ENCODE measurements at places on chromosomes 13 and 19.

- DNase-seq: no peak
These were observed 165.0 kb downstream of the LACC1 start for GRCh38 chr13:44044547-44045179.

GRCh38 chr13:85255978-85256377, 543.2 kb downstream of the SLITRK6 start:
- peak; percentile 64 for DNase-seq

DNA sequence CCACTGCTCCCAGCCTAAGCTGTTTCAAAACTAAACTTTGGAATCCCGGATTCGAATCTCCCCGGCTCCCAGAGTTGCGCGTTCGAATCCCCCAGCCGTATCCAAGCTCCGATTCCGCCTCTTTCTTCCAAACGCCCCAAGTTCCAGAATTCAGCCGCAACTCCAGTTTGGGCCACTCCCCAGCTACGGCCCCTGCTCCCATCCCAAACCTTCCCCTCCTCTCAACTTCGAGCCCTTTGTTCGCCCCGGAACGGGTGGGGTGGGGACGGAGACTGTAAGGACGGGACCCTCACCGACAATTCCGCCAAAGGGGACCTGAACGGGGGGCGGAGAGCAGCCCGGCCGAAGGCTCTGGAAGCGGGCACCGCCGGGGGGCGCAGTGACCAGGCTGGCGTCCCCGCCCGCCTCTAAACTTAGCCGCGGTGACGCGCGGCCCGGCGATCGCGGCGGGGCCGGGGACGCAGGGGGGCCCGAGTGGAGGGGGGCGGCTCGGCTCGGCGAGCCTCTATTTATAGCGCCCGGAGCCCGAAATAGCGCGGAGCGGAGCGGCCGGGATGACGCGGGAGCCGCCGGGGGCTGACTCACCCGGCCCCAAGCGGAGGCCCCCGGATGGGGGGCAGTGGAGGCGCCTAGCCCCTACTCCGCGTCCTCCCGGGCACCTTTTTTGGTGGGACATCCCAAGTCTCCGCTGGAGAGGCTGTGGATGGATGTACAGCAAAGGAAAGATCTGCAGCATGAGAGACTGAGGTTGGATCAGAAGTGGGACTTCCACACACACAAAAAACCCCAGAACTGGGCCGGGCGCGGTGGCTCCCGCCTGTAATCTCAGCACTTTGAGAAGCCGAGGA, 4.9 kb upstream of the ERCC1 start:
- no peak for DNase-seq

DNA sequence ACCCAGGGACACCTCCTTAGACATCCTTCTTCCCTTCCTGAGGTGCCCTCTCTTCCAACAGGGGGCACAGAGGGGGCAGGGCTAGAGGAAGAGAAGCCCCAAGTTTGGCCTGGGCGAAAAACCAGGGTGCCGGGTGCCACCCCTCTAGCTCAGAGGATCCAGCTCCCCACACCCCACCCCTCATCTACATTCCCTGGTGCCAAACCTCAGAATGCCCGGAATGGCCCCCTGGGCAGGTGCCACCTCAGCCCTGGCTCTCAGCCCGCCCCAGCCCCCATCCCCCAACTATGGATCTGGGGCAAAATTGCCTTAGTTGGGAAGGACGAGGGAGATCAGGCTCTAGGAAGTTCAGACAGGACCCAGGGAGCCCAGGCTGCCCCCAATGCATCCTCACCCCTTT, 2.0 kb downstream of the CNN1 start:
- DNase-seq: no peak

GRCh38 chr19:40611900-40612698, 10.9 kb downstream of the LTBP4 start:
- no peak for DNase-seq

DNA sequence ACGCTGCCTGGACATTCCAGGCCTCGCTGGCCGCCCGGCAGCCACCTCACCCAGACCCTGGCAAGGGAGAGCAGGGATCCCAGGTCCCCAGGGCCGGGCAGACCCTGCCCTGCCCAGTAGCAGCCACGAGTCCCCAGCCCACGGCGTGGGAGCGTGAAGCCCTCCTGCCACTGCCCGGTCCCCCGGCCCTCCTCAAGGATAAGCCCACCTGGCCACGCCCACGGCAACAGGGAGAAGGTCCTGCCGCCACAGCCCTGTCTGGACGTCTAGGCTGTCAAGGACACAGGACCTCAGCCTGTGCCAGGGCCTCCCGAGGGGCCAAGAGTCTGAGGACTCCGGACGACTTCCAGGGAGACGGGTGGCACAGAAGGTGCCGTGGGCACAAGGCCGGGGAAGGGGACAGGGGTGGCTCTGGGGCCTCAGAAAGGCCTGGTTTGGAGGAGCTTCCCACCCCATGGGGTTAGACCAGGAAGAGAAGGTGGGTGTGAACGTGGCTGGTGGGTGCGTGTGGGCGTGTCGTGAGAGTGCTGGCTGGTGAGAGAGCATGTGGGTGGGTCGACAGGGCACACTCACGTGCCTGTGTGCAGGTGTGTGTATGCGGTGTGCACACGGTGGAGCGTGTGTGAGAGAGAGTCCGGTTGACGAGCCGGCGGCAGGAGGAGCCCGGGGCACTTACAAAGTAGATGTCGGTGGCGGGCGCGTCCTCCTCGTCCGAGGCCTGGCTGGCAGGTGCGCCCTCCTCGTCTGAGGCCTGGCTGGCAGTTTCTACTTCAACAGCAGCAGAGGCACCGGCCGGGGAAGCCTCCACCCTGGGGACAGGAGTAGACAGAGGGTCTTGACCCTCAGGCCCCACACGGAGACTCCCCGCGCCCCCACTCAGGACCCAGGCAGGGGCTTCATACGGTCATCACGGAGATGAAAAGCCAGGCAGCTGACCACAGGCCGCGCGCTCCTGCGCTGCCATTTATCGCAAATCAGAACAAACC, 11.9 kb upstream of the CACTIN start:
- DNase-seq: no peak

GRCh38 chr13:91017669-91018053, 329.8 kb upstream of the MIR17HG start:
- DNase-seq: no peak

- no peak for DNase-seq
These were observed 46.5 kb downstream of the LYL1 start for GRCh38 chr19:13056052-13056660.

DNA sequence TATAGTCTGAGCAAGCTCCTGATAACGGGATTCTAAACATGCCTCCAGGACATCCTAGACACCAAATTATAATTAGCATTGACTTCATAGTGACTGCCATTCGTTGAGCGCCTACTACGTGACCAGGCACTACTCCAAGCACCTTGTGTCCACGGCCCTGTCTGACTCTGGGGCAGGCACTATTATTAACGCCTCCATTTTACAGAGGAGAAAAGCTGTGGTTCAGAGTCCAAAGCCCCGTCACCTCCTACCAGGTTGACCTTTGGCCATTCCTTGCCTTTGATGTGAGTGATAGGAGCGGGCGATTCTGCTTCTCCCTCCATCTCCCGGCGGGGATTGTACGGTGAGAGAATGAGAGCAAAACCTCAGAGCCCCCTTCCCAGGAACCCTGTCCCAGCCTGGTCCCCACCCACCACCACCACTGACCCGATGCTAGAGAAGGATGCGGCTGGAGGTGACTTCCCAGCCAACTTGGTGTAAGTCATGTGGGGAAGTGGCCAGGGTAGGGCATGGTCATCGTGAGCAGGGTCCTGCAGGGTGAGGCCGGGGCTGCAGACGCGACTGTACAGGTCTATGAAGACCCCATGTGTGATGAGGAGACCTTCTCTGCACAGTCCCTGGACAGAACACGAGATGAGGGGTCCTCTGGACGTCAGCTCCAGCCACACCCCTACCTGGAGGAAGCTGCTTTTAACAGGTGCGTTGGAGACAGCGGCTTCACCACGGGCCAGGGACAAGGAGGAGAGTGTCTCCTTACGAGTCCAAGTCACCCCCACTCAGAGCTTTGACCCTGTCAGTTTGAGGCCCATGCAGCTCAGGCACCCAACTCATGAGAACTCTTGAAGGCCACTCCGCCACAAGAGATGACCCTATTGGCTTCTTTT, at the start of gene IGSF23:
Gene IGSF23 (plus strand): TSS at position 269 of the 884 bp plus-strand sequence. CDS start 83 bp downstream, at position 352.
- DNase-seq: no peak

- DNase-seq: no peak
These were observed 3.7 kb upstream of the GP6 start for GRCh38 chr19:55041627-55042343.

GRCh38 chr13:48161530-48162179, 66.8 kb upstream of the MED4 start:
- no peak for DNase-seq

GRCh38 chr19:2476451-2477140, 669 bp downstream of the GADD45B start:
- no peak for DNase-seq

DNA sequence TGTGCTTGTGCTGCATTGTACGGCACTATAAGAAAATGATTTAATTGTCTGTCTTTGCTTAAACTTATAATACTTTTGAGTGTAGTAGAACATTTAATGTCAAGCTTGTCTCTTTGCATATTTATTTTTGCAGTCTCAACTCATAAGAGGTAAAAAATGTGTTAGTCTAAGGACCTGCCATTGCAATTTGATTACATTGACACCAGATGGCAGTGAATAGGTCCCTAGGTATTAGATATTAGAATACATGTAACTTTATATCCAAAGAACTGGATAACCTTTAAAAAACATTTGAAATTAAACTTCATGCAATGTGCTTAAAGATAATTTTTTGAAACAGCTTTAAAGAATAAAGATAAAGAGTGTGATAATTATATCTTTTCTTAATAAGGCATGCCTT, 1421.3 kb downstream of the OLFM4 start:
- DNase-seq: no peak

- no peak for DNase-seq
These were observed 3.5 kb downstream of the POLR2E start for GRCh38 chr19:1091544-1092175.

GRCh38 chr13:110254751-110255553, 52.0 kb downstream of the COL4A1 start:
- DNase-seq: no peak

GRCh38 chr19:23769691-23770468, 11.2 kb upstream of the ZNF681 start:
- DNase-seq: no peak

DNA sequence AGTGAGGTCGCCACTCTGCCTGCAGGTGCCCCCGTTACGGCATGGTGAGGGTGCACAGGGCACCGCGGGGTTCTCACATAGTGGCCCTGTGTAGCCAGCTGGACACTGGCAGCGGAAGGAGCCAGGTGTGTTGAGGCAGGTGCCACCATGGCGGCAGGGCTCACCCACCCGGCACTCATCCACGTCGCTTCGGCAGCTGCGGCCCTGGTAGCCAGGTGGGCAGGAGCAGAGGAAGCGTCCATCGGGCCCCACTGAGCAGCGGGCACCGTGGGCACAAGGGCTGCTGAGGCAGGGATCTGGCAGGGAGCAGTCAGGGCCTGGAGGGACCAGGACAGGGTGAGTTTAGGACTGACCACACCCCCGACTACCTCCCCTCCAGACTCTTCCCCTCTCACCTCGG, 8.8 kb downstream of the NOTCH3 start:
- no peak for DNase-seq

DNA sequence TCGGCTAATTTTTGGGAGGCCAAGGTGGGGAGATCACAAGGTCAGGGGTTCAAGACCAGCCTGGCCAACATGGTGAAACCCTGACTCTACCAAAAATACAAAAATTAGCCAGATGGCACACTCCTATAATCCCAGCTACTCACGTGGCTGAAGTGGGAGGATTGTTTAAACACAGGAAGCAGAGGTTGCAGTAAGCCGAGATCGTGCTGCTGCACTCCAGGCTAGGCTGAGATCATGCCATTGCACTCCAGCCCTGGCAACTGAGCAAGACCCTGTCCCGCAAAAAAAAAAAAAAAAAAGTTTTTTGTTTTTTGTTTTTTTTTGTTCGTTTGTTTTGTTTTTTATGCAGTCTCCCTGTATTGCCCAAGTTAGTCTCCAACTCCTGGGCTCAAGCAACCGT, 21.2 kb downstream of the MAST1 start:
- no peak for DNase-seq

- DNase-seq: no peak
These were observed 21.9 kb downstream of the CILP2 start for GRCh38 chr19:19559931-19560330.

- DNase-seq: no peak
These were observed 67.7 kb downstream of the DACH1 start for GRCh38 chr13:71799324-71799723.

GRCh38 chr13:111460548-111461444, 140.4 kb downstream of the TEX29 start:
- DNase-seq: peak; percentile 70

GRCh38 chr19:14565298-14565679, 6.6 kb downstream of the NDUFB7 start:
- DNase-seq: no peak

GRCh38 chr19:49808711-49809159, 4.4 kb downstream of the FUZ start:
- DNase-seq: peak; percentile 78

GRCh38 chr13:26517936-26518335, 39.5 kb upstream of the WASF3 start:
- no peak for DNase-seq

- DNase-seq: no peak
These were observed 29.9 kb upstream of the IRS2 start for GRCh38 chr13:109816112-109816807.

DNA sequence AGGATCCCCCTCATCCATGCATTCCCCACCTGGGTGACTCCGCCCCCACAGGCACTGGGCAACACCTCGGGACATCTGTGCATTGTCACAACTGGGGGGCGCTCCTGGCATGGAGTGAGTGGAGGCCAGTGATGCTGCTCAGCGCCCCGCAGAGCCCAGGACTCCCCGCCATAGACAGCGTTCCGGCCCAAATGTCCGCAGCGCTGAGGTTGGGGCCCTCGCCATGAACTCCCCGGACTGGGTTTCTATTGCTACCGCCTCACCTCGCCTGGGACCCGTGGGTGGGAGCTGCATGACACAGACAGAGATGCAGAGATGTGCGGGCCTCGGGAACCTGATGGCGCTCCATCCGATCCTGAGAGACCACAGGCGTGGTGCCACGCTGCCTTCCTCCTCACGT, 4.6 kb downstream of the FZR1 start:
- DNase-seq: no peak

DNA sequence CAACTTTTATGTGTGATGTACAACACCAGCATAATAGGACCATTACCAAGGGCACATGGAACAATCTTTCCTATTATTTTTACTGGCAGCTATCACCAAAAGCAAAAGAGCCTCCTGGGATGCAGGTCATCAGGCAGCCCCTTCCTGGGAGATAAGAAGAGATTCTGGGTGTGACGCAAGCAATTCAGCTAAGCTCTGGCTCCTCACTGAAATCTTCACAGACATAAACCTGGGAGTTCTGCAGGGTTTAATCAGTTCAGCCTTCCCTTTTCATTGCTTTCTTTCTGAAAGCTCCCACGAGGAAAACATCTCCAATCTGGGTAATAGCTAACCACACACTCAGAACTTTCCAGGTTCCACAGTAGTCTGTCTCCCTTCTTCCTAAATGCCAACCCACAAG, 341.1 kb downstream of the ENOX1 start:
- DNase-seq: no peak

DNA sequence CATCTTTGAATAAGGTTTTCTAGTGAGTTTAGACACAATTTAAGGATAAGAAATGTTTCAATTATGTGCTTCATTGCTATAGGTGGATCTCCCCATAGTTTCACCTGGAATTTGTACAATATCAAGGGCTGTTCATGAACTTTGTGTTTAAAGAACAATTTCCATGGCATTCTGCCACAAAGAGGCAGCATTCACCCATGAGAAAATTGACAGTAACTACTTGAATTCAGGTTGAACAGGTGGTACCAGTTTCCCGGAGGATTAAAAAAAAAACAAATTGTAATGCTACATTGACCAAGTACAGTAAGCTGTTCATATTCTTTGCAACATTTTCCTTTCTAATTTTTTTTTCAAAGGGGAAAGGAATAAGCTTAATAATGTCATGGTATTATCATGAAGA, 9.1 kb downstream of the SLITRK5 start:
- peak; percentile 58 for DNase-seq

GRCh38 chr19:46713781-46714443, 3.0 kb downstream of the PRKD2 start:
- DNase-seq: peak; percentile 89
